ENCODE measurements at places on chromosomes 16 and 17.

GRCh38 chr17:74920642-74921025 is 2.4 kb downstream of the USH1G start:
- DNase-seq, result no peak

GRCh38 chr17:10683853-10684252 is 13.5 kb downstream of the SCO1 start:
- DNase-seq, result peak; percentile 16

DNA sequence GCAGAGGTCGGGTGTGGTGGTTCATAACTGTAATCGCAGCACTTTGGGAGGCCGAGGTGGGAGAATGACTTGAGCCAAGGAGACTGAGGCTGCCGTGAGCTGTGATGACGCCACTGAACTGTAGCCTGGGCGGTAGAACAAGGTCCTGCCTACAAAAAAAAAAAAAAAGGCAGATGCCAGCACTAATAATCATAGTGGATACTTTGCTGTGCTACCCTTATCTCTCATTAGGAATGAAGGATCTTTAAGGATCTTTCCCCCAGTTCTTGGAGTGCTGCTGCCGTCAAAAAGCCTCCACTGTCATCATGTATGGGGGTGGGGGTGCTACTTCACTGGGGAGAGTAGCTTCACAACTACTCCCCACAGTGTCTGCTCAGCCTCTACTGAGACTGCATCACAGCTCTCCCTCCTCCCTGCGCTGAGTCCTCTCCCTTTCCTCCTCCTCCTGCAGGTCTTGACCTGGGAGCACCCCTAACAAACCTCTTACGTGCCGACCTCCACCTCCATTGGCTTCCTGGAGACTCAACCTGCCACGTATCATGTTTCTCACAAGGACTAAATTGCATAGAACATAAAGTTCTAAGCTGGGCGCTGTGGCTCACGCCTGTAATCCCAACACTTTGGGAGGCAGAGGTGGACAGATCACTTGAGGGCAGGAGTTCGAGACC is 24.4 kb upstream of the ST6GALNAC1 start:
- DNase-seq, result no peak

GRCh38 chr17:44878627-44879221 is 20.5 kb downstream of the EFTUD2 start:
- DNase-seq, result peak; percentile 72

DNA sequence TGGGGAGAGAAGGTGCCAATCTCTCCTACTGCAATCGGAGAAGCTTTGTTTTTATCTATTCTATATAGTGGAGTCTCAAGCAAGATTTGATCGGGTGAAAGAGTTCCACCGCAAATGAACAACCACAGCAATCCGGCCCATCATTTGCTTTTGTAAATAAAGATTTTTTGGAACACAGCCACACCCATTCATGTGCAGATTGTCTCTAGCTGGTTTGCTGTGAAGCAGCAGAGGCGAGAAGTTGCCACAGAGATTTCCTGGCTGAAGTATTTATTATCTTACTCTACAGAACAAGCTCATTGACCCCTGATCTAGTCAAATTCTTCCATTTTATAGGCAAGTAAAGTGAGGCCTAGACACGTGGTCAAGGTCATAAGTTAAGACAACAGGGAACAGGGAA is 195.5 kb upstream of the TNRC6C start:
- no peak for DNase-seq

DNA sequence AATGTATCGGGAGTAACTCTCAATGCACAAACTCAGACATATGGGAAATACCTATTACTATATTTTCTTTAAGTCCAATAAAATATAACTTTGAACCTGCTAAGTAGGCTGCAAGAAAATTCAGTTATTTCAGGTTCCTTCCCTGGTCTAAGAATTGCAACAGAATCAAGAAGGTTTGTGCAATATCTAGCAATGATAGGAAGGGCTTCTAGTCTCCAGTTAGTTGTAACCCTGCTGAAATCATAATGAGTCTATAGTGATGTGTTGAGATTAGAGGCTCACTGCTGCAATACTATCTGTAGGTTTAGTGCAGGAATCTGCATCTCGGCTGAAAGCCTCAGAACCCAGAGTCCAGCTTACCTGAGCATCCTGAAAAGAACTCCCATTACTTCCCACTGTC is 110.5 kb downstream of the PMP22 start:
- DNase-seq, result peak; percentile 17

DNA sequence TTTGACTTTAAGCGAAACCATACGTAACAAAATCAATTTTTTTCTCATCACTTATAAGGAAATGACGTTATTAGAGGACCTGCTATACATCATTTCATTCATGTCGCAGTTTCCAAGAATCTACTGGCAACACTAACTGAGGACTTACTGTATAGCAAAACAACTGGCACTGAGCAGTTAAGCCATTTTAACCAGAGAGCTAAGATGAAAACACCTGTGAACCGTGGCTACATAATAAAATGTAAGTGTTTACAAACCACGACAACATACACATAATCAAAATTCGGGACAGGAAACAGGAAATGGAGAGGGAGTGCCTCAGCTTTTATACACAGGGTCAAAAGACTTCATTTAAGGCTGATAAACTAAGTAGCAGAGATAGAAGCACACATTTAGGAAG is 29.5 kb downstream of the METTL16 start:
- no peak for DNase-seq

GRCh38 chr17:70891306-70891705 is 722.0 kb downstream of the KCNJ2 start:
- no peak for DNase-seq

GRCh38 chr17:72602517-72603419 is 481.9 kb downstream of the SOX9 start:
- DNase-seq, result peak; percentile 70

DNA sequence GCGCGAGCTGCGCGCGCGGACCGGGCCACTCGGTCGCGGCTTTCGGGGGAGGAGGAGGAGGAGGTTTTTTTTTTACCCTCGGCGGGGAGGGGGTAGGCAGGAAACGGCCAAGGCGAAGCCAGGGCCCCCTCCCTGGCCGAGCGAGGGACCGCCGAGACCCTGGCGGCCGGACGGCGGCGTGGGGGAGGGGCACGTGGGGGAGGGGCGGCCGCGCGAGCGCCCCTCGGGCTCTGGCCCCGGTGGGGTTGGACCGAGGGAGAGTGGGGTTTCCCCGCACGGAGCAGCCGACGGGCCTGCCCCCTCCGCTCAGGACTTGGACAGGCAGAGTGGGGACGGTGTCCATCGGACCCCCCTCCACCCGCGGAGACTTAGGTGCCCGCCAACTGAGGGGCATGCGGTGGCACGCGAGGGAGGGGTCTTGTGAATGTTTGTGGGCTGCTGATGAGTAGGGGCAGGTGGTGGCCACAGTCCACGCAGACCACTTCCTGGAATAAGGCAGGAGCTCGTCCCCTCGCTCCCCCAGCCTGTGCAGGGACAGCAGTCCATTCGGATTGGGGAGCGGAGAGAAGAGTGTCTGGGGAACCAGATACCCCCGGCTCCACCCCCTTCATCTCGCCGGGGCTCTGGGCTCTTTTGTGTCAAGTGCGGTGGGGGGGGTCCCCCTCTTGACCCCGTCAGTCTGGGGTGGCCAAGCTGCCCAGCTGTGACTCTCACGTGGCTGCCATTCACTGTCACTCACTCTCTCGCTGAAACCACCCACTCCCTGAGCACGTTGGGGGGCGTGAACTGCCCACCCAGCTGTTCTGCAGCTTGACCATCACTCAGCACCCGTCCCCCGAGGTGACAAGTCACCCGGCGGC is 3.0 kb upstream of the CHD3 start:
- DNase-seq, result peak; percentile 67

DNA sequence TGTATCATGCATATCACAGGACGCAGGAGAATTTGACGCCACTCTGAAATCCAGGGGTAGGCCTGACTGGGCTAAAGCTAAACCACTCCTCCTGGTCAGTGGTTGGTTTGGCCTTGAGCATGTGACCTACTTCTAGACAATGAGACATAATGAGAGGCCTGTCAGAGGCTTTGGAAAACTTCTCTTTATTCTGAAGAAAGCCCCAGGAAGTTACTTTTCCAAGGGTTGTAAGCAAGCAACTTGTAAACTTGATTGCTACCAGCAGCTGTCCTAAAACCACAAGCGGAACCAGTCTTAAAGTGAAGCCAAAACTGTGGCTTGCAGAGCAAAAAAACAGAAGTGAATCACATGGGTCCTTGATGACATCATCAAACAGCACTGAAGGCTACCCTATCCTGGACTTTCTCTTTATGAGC is 138.2 kb upstream of the COX10 start:
- DNase-seq, result no peak

- no peak for DNase-seq
These were observed 40.0 kb downstream of the CMTM4 start for GRCh38 chr16:66656547-66656946.

GRCh38 chr17:28161311-28161710 is 118.8 kb downstream of the NLK start:
- no peak for DNase-seq

- DNase-seq, result no peak
These were observed at the start of gene ZACN for GRCh38 chr17:76078860-76079534. ZACN (plus strand) TSS chr17:76079182; CDS start chr17:76079265, 83 bp downstream.

DNA sequence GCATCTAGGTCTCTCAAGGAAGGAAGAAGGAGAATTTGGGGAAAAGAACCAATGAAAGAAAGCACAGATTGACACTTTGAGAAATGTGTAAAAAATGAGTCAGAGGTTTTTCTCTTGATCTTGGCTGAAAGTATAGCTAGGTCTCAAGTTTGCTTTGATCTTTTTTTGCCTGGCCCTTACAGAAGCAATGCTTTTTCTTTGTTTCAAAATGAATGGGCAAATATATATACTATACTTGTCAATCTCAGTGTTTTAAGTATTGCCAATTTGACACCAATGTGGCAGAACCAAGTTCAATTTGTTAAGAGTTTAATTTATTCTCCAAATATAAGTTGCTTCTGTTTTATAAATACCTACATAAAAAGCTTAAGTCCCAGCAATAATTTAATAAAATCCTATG is 119.6 kb downstream of the PPM1E start:
- DNase-seq, result no peak
